ENCODE measurements at places on chromosomes 5 and 9. TPM values are rescaled to one million over a fixed set of nuclear protein-coding genes. Genes with fewer than 3 reads are reported as not detected.

ADAMTS16 gene
- 1.7 TPM for total RNA-seq

GRCh38 chr5:136166909-136167308 is 26.1 kb downstream of the SMIM32 start:
- no peak for DNase-seq

GRCh38 chr5:136089791-136090190 is 42.9 kb upstream of the SMAD5 start:
- DNase-seq, result no peak

CCL28 gene
- total RNA-seq, result not detected

GRCh38 chr5:130282049-130282448 is 377.8 kb downstream of the CHSY3 start:
- DNase-seq, result no peak

DNA sequence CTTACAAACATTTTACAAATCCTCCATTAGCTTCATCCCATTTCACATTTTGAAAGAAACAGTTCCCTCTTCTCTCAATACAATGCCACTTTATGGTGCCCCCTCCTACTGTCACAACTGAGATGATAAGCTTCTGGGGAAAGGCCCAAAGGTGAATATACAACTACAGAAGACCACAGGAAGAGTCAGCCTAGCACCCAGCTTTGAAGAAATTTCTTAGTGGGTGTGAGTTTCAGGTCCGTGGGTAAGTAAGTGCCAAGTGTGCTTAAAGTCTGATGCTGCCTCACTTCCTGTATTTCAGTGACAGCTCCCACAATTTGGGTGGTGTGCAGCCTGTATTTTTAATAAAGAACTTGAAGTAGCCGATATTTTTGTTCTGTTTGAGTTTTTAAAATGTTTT is 68.1 kb downstream of the ARHGEF28 start:
- DNase-seq, result no peak

AQP3 gene
- total RNA-seq, result 1.1 TPM

PCDH12 gene
- total RNA-seq, result 0.25 TPM

- DNase-seq, result no peak
Measured at GRCh38 chr5:169251333-169252084, 49.4 kb downstream of the SLIT3 start.

CERCAM gene
- 49.7 TPM for total RNA-seq

EPB41L4A gene
- total RNA-seq, result 10.8 TPM

DNA sequence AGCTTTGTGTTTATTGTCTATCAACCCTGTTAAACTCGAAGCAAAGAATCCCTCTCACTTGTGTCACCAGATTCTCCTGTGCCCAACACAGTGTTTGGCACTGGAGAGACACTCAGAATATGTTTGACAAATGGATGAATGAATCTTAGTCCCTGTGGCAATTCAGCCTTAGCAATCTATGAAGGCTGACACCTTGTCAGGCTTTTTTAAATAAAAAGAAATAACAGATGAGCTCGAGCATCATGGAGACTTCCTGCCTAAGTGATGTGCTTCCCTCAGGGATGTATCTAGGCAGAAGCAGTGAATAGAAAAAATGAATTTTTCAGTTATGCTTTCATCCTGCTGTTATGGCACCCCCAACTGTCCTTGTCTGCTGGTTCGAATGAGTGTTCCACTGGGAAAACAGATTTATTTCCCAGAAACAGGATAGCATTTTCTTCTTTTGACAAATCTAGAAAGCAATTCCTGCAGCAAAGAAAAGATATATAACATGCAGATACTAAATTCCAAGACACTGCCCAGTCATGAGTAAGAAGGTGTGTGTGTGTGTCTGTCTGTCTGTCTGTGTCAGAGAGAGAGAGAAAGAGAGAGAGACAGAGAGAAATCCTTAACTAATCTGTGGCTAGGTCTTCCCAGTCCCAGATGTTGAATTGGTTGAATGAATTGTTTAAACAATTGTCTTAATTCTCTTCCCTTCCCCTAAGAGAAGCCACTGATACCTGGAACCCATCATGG is 16.7 kb downstream of the MAMDC2 start:
- no peak for DNase-seq

- DNase-seq, result no peak
Measured at GRCh38 chr5:15606197-15606596, 106.2 kb downstream of the FBXL7 start.

- no peak for DNase-seq
Measured at GRCh38 chr9:113941056-113941455, 64.9 kb downstream of the ZNF618 start.

- no peak for DNase-seq
Measured at GRCh38 chr5:95537501-95537900, 17.3 kb downstream of the SKIC3 start.

- DNase-seq, result no peak
Measured at GRCh38 chr5:149550594-149551226, 529 bp downstream of the CSNK1A1 start.

PKN3 gene
- total RNA-seq, result 28.0 TPM

- no peak for DNase-seq
Measured at GRCh38 chr5:82408033-82408432, 129.9 kb upstream of the RPS23 start.

- no peak for DNase-seq
Measured at GRCh38 chr5:606061-606460, 6.1 kb upstream of the CEP72 start.

ANXA1 gene
- total RNA-seq, result 6.6 TPM

PCDHGC3 gene
- total RNA-seq, result 98.2 TPM

DCTN4 gene
- 77.3 TPM for total RNA-seq

All from neural crest cell (in vitro differentiated cells).